Cardiac fibroblast (primary cell): ENCODE measurements at places on chromosomes 16 and 17.

GRCh38 chr17:4175921-4176807, 33.2 kb downstream of the CYB5D2 start:
- DNase-seq = no peak

GRCh38 chr16:1188432-1189189, 35.7 kb downstream of the CACNA1H start:
- peak; percentile 34 for DNase-seq

DNA sequence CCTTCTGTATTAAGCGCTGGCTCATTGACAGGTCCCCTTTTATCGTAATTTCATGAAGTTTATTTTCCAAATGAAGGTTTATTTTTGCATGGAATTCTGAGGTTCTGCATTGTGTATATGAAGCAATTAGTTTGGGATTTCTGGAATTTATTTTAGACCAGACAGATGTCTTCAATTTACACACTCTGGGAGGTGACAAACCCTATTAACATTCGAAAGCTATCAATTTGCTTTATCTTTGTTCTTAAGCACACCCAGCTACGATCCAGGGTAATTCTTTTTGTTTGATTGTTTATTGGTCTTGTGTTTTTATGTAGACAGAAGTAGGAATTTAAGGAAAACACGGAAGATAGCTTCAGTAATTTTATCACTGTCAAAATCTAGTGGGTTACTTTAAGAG, 264.6 kb downstream of the HS3ST3A1 start:
- DNase-seq = no peak

DNA sequence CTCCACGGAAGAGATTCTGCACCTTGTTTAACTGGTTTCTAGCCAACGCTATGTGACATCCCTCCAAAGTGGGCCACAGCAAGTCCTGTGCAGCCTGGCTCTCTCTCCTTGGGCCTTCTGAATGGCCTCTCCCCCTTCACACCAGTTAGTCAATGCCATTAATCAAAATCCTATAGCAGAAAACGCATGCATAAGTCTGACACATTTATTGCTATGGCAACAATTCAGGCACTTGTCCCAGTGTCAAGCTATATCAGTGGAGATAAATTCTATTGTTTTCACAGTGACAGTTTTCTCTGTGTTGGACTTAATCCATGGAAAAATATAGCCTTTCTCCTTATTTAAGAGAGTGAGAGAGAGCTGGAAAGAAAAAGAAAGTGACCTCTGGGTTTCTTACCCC, 87.2 kb upstream of the TOX3 start:
- no peak for DNase-seq

DNA sequence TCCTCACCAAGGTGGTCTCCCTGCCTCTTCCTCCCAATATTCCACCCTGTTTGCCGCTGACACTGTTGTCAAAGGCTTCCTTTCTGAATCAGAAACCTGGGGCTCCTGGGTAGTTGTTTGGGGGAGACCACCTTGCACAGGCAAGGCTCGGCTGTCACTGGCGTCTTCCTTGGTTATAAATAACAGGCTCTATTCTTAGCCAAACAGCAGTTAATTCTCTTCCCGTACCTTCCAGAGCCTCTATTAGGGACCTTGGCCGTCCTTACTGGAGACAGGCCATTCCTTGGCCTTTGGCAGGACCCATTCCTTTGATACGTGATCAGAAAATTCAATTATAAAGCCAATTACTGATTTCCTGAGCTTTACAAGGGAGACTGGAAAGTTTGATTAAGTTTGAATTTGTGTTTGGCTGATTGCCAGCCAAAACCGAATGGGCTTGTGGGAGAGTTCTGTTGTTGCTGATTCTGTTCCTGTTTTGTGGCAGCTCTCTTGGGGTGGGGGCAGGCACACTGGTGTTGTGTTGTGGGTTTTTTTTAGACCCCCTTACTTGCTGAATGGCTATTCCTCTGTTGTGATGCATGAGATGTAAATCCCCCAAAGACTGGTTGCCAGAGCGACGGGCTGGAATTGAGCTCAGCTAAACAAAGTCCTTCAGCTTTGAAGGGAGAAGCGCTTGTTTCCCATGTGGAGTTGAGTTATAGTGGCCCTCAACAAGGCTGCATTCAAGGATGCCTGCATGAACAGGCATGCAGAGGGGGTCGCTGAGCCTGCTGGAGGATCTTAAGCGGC, 104.6 kb downstream of the GNAO1 start:
- no peak for DNase-seq

DNA sequence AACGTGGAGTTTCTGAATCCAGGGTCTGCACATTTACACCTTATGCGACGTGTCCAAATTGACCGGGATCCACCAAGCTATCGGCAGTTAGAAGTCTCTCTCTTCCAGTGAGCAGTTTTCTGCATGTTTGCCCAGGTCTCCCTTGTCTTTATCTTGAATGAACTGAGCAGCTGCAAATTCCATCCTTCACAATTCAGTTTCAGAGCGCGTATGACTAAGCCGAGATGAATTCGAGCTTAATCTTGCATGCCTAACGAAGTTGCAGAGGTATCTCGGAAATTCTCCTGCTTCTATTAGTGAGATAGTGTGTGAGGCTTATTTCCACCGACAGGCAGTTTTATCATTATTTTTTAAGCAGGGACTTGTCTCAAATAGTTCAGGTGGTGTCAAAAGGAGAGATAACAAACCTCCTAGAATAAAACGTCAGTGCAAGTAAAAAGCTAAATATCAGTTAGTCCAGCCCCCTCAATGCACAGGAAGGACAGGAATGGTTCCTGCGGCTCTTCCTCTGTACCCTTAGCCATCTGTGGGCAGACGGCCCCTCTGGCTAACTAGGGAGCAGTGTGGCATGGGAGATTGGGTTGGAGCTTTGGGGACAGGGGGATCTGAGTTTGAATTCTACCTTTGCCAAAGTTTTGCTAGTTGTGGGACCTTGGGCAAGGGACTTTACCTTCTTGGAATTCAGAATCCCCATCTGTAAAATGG, 93.0 kb upstream of the GPR139 start:
- DNase-seq = no peak

- no peak for DNase-seq
Observed at GRCh38 chr16:19307587-19308241, 22.2 kb downstream of the CLEC19A start.

DNA sequence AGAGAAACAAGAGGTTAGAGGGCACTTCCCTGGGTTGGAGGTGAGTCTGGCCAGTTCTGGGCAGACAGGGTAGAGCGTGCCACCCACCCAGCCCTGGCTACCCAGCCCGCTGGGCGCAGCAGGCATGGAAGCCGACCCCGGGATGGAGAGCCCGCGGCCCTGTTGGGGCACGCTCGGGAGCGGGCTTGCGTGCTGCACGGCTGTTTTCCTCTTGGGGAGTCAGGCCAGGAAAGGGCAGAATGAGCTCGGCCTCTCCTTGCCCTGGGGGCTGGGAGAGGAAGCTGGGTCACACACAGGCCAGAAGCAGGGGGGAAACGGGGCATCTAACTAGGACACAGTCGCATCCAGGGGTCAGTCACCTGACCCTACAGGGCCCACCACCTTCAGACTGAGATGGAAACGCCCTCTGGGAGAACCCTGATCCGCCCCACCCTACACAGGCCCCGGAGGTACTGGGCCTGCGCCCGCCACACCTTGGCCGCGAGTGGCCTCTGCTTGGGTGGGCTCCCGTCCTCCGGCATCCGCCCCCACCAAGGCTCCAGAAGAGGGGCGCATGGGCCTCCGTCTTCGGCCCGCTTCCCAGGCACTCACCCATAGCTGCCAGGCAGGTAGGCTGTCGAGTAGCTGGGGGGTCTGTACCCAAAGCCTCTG, 1.2 kb downstream of the SOX15 start:
- no peak for DNase-seq

DNA sequence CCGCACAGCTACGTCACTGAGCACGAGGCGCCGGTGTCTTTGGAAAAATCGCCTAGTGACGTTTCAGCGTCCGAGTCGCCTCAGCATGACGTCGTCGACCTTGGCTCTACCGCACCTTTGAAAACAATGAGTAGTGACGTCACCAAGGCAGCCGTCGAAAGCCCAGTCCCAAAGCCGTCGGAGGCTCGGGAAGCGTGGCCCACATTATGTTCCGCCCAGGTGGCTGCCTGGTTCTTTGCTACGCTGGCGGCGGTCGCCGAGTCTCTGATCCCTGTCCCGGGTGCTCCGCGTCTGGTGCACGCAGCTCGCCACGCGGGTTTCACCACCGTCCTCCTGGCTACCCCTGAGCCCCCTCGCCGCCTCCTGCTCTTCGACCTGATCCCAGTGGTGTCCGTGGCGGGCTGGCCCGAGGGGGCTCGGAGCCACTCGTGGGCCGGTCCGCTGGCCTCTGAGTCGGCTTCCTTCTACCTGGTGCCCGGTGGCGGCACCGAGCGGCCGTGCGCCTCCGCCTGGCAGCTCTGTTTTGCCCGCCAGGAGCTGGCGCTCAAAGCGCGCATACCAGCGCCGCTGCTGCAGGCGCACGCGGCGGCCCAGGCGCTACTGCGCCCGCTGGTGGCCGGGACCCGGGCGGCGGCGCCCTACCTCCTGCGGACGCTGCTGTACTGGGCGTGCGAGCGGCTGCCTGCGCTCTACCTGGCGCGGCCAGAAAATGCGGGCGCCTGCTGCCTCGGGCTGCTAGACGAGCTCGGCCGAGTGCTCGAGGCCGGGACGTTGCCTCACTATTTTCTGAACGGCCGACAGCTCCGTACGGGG, 1.5 kb downstream of the TMEM102 start:
- peak; percentile 73 for DNase-seq

DNA sequence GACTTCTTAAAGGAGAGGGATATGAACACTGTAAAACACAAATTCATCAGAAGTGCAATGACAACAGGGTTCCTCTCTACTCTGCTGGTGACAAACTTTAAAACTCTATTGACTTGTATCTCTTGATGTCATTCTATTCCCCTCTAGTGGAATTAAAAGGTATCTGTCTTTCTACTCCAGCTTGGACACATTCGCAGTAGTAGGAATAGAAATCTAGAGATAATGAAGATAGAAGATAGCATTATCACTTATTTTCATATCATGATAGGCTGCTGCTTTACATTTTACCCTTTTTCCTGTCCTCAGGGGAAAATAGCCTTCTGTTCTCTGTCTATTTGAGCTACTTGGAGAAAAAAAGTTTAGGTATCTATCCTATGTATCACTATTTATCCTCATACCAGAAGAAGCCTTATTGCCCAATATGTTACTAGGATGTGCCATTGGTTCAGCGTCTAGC, 209.6 kb upstream of the CACNG5 start:
- DNase-seq = peak; percentile 56

DNA sequence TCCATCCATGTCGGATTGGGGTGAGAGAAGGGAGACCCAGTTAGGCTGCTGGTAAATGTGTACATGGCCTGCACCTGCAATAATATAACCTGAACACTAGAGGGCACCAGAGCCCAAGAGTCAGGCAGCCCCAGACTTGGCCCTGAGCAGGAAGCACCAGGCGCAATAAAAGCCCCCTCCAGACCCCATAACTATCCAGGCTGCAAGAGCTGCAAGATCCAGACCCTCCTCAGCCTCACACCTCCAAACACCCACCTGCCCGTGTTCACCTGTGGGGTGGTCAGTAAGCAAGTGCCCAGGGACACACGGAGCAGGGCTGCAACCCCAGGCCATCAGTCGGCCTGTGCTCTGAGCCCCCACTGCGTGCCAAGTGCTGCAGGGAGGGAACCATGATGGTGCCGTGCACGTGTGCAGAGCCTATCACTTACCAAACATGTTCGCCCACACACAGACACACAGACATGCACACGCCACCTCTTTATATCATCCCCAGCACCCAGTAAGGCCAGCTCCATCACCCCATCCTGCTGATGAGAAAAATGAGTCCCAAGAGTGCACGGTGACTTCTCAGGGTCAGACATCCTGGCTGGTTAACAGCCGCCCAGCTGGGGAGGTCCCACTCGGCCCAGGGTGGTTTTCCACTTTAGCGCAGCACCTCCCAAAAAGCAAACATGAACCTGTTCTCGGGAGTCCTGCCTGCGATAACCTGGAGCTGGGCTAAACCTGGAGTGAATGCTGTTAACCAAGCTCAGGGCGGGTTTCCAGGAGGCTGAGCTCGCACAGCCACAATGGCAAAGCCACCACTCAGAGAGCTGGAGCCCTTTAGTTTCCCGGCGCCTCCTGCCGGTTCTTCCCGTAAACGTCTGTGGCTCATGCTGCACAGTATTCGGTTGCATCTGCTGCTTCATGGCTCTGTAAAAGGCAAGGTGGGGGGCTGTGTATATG, 439.8 kb downstream of the SOX9 start:
- peak; percentile 64 for DNase-seq

- no peak for DNase-seq
Observed at GRCh38 chr16:84182104-84182503, 4.8 kb downstream of the TAF1C start.

- no peak for DNase-seq
Observed at GRCh38 chr17:51152766-51153209, 571 bp upstream of the NME1 start.

DNA sequence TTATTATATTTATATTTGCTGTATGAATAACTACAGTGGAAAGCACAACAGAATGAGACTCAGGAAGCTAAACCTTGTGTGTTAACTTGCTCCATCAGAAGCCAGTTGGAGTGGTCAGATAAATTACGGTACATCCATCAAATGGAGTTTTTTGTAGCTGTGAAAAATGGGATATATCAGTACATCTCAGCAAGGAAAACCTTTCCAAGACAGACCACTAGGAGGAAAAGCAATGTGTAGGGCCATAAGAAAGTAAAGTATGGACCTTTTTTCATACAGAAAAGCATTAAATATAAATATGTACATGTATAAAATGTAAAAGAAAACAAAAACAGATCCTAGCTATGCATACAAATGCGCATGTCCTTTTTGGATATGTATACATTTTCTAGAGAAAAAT, 403.8 kb upstream of the CDH11 start:
- DNase-seq = no peak

GRCh38 chr16:9112166-9112843, 20.9 kb downstream of the HAPSTR1 start:
- no peak for DNase-seq

DNA sequence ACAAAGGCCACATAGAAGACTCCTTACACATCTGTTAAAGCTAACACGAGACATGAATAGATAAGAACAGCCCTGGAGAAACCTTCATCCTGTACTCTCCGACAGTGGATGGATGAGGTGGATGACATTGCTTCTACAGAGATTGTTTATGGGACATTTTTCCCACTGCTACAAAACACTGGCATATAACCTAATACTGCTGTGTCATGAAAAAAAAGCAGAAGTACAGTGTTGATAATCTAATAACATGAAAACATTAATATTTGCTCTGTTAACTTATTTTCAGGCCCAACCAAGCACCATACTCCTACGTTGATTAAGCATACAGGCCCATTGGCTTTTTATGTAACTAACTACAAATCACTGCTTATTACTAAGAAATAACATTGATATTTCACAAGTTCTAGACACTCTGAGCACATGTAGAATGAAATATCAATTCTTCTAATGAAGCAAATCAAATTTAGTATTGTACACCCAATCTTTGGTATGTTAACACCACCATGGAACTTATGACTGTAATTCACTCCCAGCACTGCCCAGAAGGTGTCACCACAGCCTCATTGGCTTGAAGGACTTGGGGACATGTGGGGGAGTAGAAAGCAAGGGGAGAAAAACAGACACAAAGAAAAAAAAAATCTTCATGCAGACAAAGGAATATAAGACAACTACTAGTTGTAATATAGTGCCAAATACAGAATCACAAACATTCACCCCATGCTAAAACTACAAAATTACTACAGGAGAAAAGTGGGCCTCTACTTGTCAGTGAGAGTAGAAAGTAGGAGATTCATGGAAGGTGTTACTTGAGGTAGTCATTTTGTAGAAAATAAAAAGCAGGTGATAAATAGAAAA, 330.0 kb upstream of the PMFBP1 start:
- DNase-seq = peak; percentile 88
